T-helper 17 cell (primary cell): ENCODE measurements at places on chromosomes 6 and 20.

DNA sequence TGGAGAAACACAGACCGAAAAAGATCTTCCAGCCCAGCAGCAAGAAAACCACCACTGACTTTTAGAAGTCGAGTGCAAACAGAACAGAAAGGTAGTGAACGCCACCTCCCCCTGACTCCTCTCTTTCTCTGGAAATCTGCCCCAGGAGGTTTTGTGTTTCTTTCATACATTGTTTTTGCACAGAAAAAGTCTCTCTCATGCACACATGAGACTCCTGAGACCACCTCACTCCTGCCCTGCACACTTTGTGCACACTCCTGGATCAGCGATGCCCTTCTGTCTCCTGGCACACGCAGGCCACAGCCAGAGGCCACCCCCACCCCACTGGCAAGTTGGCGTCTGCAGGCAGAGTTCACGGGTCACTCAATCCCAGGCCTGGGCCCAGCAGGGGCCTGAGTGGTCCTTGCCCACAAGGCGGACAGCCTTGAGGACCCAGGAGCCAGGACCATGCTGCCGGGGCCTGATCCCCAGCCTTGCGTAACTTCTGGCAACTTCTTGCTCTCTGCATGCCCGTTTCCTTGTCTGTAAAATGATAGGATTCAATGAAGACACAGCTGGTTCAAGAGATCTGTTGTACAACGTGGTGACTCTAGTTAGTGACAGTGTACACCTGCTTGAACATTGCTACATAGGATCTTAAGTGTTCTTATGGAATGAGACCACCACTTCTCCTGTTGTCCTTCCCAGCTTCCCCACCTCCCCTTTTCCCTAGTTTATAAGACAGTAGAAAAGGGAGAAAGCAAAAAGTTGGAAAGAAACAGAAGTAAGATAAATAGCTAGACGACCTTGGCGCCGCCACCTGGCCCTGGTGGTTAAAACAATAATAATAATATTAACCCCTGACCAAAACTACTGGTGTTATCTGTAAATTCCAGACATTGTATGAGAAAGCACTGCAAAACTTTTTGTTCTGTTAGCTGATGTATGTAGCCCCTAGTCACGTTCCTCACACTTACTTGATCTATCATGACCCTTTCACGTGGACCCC, 30.2 kb upstream of the CST7 start:
- no peak for DNase-seq

DNA sequence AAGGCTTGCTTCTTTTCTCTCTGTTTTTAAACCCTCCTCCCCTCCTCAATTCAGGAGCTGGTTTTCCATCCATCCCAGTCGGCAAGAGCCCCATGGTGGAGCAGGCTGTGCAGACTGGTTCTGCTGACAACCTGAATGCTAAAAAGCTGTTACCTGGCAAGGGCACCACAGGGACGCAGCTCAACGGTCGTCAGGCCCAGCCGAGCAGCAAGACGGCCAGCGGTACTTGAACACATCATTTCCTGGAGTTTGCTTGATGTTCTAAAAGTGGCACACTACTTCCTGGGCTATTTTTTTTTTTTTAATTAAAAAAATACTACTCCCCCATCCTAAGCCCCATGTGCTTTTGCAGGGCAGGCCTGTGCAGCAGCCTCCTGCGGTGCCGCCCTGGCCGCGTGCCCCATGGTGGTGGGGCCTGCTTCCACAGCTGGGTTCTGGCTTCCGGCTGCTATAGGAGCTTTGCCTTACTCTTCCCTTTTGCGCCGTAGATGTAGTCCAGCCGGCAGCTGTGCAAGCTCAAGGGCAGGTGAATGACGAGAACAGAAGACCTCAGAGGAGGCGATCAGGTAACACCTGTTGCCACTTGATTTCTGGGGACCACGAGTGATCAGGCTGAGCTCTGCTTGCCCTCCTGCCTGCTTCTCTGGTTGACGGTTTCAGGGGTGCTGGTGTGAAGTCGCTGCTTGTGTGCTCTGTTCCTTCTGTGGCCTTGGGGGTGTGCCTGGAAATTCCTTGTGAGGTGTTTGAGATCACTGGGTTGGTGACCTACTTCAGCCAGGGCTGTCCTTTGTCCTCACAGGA, 7.7 kb downstream of the LSM14B start:
- DNase-seq: no peak

GRCh38 chr20:63772781-63773518, 33.4 kb downstream of the SLC2A4RG start:
- no peak for DNase-seq

- DNase-seq: no peak
These were observed 106.5 kb downstream of the ARID1B start for GRCh38 chr6:156883497-156884252.

DNA sequence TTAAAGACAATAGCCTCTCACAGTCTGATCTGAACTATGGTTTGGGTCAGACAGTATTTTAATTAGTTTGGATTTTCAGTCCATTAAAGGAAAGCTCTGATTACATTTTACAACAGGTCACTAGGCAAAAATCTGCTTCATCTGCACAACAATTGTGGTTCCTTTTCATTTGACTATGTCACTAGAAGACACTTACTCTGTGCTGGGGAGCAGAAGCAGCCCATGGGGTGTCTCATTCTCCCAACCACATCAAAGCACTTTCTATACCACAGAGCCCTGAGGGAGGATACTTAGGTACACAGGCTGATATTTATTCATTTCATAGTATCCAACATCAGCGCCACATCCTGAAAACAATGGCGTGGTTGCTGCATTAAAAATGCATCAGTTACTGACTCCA, 36.6 kb upstream of the HDAC2 start:
- DNase-seq: no peak

DNA sequence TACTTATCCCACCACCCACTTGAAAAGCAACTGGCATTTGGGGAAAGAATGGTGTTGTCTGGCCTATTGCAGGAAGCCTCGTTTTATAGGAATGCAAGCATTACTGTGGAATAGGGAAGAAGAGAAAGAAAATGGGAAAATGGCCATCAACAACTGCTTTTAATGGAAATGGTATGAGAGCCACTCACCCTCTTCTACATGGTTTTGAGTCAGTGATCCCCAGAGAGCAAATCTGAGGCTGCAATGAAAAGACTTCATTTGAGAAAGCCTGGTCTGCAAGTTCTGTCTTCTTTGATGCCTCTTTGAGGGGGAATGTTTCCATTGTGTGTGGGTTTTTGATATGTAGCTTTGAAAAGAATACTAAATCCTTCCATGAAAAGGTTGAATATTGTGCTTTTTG, 172.3 kb upstream of the HDDC2 start:
- no peak for DNase-seq

DNA sequence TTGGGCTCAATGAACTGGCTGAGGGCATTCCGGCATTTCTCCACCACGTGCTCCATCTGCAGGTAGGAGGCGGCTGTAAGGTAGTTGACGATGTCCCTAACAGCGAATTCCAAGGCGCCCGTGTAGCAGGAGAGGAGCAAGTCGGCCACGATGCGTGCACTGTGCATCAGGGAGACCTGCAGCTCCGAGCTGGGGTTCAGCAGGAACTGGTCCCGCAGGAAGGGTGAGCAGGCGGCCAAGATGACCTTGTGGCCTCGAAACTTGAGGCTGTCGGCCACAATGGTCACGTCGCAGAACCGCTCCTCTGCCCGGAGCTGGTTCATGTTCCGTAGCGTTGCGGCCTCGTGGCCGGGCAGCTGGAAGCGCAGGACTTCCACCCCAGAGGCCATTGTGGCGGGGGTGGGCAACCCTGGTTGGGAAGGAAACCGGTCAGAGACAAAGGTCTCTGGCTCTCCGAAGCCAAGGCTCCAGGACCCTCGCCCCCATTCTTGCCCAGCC, 920 bp downstream of the ZBTB12 start:
- no peak for DNase-seq

DNA sequence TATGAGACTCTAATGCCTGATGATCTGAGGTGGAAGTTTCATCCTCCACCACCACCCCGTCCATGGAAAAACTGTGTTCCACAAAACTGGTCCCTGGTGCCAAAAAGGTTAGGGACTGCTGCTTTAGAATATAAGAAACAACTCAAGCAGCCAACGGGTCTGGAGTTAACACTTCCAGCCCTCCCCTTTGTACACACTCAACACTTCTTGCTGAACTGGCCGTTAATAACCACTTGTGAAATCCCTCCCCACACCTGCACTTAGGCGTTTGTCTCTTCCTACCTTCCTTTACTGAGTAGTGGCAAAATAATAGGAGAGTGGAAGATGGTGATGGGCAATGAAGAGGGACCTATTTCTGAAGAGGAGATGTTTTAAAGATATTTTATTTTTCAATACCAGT, 10.5 kb downstream of the SAYSD1 start:
- no peak for DNase-seq

DNA sequence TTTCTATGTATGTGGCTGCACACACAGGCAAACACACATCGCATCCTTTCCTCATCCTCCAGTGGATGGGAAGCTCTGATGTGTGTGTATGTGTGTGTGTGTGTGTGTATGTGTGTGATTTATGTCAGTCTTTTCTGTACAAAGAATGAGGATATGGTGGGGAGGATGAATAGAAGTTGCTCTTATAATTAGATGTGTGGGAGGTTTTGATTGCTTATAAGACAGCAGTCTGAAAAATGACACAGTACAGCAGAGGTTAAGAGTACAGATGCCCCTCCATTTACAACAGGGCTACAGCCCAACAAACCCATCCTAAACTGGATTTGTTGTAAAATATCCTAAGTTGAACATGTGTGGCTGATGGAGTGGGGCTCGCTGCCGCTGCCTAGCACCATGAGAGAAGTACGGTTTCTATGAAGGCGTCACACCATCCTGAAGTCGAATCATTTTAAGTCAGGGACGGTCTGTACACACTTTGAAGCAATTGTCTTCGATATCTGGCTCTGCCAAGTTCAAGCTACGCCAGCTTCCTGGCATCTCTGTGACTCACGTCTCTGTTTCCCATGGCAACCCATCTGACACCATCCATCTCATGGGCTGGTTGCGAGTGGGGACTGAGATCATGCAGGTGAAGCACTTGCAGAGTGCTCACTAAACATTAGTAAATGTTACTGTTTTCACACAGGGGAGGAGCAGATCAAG, 252.6 kb downstream of the MYLK4 start:
- no peak for DNase-seq

GRCh38 chr6:43965628-43966373, 161.5 kb downstream of the MRPL14 start:
- DNase-seq: no peak

GRCh38 chr6:93222071-93222851, 197.1 kb downstream of the EPHA7 start:
- DNase-seq: no peak

GRCh38 chr6:132648356-132648755, 10.6 kb downstream of the TAAR1 start:
- no peak for DNase-seq

DNA sequence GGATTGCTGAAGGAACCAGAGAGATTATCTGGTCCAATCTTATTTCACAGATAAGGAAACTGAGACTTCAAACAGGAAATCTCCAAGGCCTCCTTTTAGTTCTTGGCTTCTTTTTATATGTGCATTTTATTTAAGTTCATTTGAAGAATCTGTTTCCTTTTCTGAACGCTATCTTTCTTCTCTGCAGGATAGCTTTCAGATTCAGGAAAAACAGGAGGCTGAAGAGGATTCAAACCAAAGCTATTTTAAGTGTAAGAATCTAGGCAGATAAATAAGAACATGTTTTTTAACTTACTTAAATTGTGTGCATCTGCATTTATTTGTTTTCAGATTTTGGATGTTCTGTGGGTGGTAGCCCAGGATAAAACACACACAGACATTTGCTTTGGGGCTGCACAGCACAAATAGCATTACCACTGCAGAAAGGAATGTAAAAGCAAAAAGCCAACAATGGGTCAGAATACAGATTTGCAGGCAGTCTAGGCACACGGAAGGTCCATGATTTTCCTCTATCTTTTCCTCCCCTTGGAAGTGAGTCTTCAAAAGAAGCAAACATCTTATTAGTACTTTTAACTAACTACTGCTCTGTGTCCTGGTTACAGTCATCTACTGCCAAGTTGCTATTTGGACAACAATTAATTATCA, 188.8 kb upstream of the TBX18 start:
- no peak for DNase-seq

DNA sequence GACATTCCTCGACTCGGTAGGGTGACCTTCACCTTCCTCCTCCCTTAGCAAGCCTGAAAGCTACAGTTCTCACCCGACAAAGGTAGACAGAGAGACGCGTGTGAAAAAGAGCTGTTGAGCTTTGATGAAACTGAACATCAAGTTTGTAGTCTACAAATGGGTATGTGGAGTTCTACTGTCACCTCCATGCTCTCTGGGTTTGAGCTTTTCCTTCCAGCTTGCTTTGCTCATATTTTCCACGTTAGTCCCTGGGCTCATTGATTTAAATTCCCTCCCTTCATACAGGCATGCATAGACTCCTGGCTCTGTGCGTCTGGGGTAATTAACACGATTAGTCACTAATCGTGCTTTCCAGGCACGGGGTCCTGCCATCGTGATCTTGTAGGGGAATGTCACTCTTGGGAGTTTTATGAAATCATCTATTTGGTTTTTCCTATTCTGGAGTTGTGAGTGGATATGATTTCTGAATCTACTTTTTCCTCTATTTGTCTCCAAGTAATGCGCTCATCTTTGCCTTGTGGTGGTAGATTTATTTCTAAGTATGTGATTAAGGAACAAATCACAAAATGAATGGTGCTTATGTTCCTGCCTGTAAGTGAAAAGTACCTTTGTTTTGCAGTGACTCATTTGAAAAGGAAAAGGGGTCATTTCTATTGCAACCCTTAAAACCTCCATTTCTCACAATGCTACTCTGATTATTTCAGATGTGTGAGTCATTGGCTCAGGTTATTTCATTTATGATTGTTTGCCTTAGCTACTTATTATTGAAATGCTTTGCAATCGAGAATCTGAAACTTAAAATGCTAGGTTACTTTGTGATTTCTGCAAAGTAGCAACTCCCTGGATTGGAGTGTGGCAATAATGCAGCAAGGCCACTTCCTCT, 154.6 kb downstream of the ZDHHC14 start:
- DNase-seq: no peak

DNA sequence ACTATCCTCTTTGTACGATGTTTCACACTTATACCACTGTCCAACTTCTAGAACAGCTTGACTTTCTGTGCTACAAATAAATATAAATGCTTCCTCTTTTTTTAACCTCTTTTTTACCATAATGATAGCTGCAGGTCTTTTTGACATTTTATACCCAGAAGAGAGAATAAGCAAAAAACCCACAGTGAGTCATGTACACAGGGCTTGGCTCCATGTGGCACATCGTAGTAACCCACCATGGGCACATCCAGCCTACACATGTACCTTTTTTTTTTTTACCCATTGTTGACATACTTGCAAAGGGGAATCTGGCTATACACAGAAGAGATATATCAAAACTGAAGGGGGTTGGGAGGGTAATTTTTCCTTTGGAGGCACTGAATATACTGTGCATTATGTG, 59.5 kb upstream of the RSPO3 start:
- DNase-seq: no peak

GRCh38 chr6:9717568-9717967, 697.3 kb downstream of the TFAP2A start:
- DNase-seq: no peak

- no peak for DNase-seq
These were observed 397 bp downstream of the WDR27 start for GRCh38 chr6:169701311-169701953.

GRCh38 chr6:36353411-36353915, 16.8 kb upstream of the BNIP5 start:
- no peak for DNase-seq
